HuH-7 (cell line): ENCODE measurements at places on chromosomes 6 and 20.

DNA sequence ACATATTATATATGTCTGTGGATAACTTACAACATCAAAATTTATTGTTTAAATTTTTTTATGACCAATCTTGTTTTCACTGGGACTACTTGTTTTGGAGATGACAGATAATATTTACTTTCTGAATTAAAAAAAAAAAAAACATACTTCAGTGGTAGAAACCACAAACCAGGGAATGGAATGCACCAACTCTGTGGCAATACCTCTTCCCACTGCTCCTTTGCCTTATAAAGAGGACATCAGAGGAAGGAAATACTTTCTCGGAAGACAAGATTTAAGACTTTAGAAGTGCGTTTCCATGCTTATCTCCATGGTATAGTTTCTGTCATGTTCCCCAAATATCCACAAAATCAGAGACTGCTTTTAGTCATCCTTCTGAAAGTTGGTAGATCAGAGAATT, 1241.1 kb upstream of the EYS start:
- DNase-seq = no peak

GRCh38 chr20:62252342-62252966, 14.1 kb downstream of the OSBPL2 start:
- no peak for DNase-seq

DNA sequence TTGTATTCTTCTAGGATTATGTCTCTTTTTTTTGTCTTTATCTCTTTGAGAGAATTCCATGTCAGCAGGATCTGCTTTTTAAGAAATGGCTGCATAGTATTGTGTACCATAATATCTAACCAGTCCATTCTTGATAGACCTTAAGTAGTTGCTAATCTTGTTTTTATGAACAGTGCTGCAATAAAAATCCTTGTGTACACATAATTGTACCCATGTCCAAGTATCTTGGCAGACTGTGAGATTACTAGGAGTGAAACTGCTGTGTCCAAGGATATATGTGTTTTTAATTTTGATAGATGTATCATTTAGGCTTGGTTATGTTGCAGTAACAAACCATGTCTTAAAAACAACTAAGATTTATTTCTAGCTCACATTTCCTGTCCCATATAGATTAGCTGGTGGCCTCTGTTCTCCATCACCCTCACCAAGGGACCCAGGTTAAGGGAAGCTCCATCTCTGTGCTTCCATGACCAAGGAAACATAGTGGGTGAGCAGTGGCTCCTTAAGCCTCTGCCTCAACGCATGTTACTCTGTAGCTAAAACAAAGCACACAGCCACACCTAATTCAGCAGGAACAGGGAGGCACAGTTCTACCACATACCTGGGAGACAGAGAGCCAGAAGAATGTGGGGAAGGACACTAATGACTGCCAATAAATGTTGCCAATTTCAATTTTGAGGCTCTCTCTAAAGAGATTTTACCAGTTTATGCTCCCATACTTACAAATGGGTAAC, 12.1 kb upstream of the SUMO4 start:
- no peak for DNase-seq

GRCh38 chr6:255751-256083, 36.6 kb upstream of the DUSP22 start:
- no peak for DNase-seq

DNA sequence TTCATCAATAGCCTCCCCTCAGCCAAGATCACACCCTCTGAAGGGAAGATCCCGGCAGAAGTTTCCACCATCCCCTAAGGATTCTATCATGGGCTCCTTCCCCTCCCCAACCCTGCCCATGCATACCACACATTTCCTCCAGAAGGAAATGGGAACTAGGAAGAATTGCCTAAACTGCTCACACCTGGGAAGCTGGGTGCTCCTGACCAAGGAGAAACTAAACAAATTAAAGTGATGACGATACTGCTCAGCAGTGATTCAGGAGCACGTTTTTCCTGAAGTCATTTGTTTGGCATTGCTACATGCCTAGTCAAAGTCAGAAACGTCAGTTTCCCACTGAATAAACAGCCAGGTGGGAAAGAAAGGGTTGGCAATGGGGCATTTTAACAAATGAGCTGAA, 136.1 kb upstream of the CDYL start:
- DNase-seq = no peak
